ENCODE measurements at places on chromosomes 2 and 18. TPM values are rescaled to one million over a fixed set of nuclear protein-coding genes. Genes with fewer than 3 reads are reported as not detected.

DNA sequence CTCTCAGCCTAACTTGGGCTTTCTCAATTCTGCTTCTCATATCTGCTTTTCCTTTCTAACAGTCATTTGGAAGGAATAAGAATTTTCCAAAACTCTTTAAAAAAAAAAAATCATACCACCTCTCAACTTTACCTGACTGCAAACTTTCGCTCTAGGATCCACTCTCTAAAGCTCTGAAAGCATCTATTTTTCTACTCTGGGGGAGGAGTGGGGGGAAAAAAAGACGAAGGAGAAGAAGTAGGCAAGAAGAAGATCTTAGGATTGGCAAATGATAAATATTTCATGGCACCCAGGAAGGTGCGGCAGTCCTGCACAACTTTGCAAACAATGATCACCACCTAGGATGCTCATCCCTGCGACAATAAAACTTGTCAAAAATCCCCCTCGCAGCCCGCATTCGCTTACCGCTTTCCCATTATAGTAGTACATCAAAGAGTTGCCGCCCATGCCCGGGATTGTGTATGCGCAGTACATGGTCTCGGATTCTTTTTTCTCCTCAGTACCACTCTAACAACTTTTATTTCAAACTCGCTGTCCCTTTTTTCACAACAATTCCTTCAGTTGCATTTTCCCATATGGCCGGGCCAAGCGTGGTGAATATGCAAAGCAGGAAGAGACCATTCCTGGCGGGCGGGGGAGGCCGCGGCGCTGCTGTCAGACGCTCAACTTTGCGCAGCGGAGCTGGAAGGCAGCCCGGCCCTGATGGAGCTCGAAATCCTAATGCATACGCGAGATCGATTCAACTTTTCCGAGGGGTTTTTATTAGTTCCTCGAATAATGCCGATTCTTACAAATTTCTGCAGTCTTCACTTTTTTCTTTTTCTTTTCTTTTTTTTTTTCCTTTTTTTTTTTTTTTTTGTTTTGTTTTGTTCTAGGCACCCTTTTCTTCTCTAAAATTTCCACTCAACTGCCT lies 266.5 kb downstream of the TCF4 start:
- peak overlapping the region; percentile 77 for H3K4me3 ChIP-seq
- peaks cover 8% of the 10 kb centered on the region for H3K4me1 ChIP-seq
- peak; percentile 33 for DNase-seq

DNA sequence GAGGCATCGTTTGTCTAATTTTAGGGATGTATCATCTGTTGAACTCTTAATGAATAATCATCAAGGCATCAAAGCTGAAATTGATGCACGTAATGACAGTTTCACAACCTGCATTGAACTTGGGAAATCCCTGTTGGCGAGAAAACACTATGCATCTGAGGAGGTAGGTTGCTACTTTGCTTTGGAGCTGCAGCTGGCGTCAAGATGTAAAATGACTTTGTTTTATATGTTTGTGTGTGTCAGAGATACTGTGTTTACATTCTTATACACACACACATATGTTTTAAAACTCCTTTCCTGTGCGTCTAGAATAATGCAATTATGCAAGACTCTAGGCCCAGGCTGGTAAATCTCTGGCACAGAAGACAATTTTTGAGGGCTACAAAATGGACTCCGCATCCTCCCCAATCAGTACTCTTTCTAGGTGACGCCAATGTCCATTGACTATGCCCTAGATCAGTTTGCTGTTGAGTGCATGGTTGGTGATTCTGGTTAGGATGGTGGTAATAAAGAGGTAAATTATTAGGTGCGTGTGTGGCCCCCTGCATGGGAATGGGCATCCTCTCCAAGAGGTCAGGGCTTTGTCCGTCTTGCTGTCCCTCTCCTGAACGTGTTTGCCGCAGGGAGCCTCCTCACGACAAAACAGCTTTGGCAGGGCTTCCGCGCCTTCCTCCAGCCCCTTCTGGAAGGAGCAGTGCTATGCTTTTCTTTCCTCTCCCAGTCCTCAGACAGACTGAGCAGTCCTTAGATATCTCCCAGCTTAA lies 68.2 kb upstream of the EML6 start:
- H3K36me3 ChIP-seq = peaks cover 38% of the 10 kb centered on the region
- no peak overlapping the region for H3K27ac ChIP-seq
- no peak for DNase-seq

- H3K4me1 ChIP-seq = peaks cover 5% of the 10 kb centered on the region
- DNase-seq = no peak
- no peaks in the 10 kb centered on the region for H3K36me3 ChIP-seq
- H3K27me3 ChIP-seq = no peaks in the 10 kb centered on the region
- H3K27ac ChIP-seq = no peak overlapping the region
- H3K4me3 ChIP-seq = no peak overlapping the region
Observed at GRCh38 chr2:106563195-106563594, 76.0 kb downstream of the CD8B2 start.

DNA sequence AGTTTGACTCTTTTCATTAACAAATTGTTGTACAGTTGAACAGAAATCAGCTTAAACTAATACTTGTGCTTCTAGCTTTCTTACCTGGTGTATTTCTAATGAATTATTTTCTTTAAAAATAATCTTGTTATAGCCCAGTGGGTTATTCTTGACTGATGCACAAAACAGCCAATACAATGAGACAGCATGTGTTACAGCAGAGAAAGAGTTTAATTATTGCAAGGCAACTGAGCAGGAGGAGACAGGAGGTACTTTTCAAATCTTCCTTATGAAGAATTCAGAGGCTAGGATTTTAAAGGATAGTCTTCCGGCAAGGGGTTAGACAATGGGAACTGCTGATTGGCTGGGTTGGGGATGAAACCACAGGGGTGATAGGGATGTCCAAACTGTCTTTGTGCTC lies 64.5 kb upstream of the TPO start:
- no peak for DNase-seq
- H3K27me3 ChIP-seq = peaks cover 2% of the 10 kb centered on the region
- H3K4me1 ChIP-seq = no peaks in the 10 kb centered on the region
- peaks cover 3% of the 10 kb centered on the region for H3K36me3 ChIP-seq
- H3K4me3 ChIP-seq = no peak overlapping the region

DNA sequence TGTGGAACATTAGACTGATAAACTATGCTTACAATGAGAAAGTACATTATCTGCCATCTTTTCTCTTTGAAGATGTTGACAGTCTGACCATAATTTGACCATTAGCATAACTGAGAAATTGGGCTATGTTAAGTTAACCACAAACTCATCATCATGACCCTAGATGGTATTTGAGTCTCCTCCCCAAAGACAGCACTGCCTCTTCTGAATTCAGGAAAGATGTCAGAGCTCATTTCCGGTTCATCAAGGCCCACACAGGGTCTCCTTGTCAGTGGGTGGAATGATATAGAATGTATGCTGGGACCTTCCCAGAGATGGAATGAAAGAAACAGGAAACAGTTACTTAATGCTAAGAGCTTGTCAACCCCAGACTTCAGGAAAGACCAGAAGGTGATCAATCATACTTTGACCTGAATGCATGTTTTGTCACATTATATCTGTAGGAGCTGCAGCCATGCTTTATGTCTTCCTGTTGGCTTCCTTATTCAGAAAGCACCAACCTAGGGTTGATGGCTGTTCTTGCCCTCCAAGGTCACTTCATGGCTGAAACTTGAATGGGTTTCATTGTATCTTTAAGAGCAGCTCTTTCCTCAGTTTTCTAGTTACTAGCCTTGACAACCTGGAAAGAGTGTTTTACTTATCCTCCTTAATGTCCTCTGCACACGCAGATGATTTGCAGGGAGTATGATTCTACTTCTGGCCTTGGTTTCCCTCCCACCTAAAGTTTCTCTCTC lies 99.1 kb upstream of the NEUROD1 start:
- no peak overlapping the region for H3K27ac ChIP-seq
- H3K4me1 ChIP-seq = peaks cover 3% of the 10 kb centered on the region
- no peak overlapping the region for H3K4me3 ChIP-seq
- no peaks in the 10 kb centered on the region for H3K27me3 ChIP-seq
- DNase-seq = no peak
- H3K36me3 ChIP-seq = no peaks in the 10 kb centered on the region

DNA sequence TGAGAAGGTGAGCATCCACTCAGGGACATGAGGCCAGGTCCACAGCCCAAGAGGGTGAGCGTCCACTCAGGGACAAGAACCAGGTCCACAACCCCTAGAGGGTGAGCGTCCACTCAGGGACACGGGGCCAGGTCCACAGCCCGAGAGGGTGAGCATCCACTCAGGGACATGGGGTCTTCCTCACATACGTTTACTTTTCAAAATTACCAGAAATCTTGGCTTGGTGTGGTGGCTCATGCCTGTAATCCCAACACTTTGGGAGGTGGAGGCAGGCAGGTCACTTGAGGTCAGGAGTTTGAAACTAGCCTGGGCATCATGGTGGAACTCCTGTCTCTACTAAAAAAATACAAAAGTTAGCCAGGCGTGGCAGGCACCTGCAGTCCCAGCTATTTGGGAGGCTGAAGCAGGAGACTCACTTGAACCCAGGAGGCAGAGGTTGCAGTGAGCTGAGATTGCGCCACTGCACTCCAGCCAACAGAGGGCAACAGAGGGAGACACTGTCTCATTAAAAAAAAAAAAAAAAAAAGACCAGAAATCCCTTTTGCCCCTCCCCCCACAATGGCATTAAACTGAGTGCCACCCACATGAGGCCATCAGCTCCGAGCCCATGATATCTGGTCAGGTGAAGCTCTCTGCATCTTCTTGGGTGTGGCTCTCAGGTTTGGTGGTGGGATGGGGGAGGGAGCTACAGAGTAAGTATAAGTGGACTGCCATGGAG lies 9.0 kb upstream of the MBP start:
- H3K4me1 ChIP-seq = peaks cover 17% of the 10 kb centered on the region
- no peak overlapping the region for H3K4me3 ChIP-seq
- DNase-seq = no peak
- H3K27ac ChIP-seq = no peak overlapping the region
- peaks cover 12% of the 10 kb centered on the region for H3K36me3 ChIP-seq

DNA sequence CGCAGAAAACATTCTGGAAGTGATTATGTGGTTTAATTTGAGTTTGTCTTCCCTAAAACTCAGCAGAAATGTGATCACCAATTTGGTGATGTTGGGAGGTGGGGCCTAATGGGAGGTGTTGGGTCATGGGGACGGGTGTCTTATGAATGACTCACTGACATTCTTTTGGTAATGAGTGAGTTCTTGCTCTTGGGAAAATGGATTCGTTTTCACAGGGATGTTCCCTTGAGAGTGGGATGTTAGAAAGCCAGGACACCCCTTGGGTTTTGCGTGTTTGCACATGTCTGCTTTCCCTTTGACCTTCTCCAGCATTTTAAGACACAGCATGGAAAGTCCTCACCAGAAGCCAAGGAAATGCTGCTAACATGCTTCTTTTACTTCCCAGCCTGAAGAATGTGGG lies 321.5 kb upstream of the NT5C1B start:
- no peak overlapping the region for H3K27ac ChIP-seq
- no peaks in the 10 kb centered on the region for H3K36me3 ChIP-seq
- no peak for DNase-seq
- H3K27me3 ChIP-seq = no peaks in the 10 kb centered on the region
- no peak overlapping the region for H3K4me3 ChIP-seq

DNA sequence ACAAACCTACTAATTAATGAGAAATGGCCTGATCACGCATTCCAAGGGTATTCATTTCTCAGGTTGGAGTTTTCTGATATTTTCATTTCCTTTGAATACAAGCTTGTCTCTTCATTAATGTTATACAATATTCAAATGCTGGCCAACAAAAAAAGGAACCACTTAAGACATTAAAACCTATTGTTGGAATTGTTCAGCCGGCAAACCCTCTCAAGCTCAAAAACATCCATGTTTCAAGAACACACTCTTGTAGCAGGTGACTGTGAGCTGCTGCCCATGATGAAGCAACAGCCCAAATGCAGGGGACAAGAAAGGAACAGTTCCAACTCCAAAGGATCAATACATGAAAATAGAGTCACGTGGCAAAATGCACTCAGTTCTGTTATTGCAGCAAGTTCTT lies 454.5 kb downstream of the BCL11A start:
- no peak for DNase-seq
- no peak overlapping the region for H3K27ac ChIP-seq
- H3K27me3 ChIP-seq = peaks cover 3% of the 10 kb centered on the region
- no peaks in the 10 kb centered on the region for H3K4me1 ChIP-seq
- H3K4me3 ChIP-seq = no peak overlapping the region

DNA sequence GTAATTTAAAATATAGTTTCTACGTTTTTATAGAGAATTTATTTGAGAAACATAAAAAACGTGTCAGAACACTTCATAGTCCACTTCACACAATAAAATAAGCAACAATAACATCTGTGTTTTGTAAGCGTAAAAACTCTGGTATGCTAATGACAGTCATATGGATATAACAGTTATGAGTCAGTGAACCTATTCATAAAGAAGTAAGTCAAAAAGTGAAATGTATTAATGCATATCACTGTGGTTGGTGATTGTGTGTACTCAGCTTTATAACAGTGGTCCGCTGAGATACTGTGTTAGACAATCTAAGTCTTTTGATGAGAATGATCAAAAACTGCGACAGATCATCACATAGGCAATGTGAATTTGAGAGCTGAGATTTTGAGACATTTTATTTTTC lies 153.2 kb downstream of the WDR7 start:
- H3K4me3 ChIP-seq = no peak overlapping the region
- H3K27ac ChIP-seq = no peak overlapping the region
- peaks cover 1% of the 10 kb centered on the region for H3K4me1 ChIP-seq
- no peaks in the 10 kb centered on the region for H3K27me3 ChIP-seq
- peaks cover 11% of the 10 kb centered on the region for H3K36me3 ChIP-seq
- DNase-seq = no peak

DNA sequence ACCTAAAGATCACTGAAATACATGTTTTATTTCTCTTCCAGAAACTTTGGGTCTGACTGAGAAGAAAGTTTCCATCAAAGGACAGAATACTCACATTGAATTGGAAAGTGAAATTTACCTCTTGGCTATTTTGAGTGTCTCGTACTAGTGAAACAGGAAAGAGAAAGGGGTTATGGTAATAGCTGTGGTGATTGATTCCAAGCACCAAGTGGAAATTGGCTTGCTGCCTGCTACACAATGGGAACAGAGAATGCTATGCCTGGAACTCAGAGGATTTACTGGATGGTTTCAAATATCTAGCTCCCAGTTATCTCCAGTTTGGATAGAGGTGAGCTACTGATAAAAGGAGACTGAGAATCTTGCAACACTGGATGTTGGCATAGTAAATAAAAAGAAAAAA lies 492.8 kb upstream of the FSIP2 start:
- no peaks in the 10 kb centered on the region for H3K27me3 ChIP-seq

CCDC178 gene
- total RNA-seq = not detected

DLX1 gene
- total RNA-seq = not detected

STEAP3 gene
- 0.19 TPM for total RNA-seq

CXCR1 gene
- 0.19 TPM for total RNA-seq

MYL12B gene
- total RNA-seq = 358 TPM

SERPINE2 gene
- total RNA-seq = 22.2 TPM
